ENCODE measurements at places on chromosomes 6 and 20.

- DNase-seq, result no peak
These were observed 52.8 kb upstream of the SRSF6 start for GRCh38 chr20:43404878-43405277.

- no peak for DNase-seq
These were observed 35.7 kb downstream of the DNAAF9 start for GRCh38 chr20:3371754-3372153.

GRCh38 chr6:125570526-125570925, 178.9 kb upstream of the HEY2 start:
- no peak for DNase-seq

- DNase-seq, result no peak
These were observed 134.9 kb upstream of the BACH2 start for GRCh38 chr6:90431576-90431975.

DNA sequence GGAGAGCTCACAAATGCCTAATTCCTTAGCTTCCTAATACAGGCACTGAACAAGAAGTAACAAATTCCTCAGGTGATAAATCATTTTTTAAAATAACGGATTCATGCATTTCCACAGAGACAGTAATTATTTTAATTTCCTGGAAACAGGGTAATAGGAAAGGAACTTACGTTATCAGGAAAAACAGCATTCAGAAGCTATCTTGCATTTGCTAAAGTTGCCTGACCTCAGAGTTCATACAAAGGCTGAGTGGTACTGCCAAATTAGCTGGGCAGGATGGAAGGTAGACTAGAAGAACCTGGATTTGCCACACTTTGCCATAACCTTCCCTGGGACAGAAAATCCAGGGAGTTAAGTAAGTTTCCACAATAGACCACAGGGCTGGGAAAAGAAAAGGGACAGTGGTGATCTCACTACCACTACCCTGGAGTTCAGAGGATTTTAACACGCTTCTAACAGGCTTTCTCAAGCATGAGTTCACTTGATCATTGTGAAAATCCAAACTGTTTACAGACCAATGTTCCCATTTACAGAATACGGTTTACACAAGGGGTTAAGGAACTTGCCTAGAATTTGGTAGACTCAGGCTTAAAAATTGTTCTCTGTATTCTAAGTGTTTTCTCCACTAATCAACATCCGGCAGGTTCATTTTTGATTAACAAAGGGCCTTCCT, 57.0 kb downstream of the KIF13A start:
- DNase-seq, result no peak

DNA sequence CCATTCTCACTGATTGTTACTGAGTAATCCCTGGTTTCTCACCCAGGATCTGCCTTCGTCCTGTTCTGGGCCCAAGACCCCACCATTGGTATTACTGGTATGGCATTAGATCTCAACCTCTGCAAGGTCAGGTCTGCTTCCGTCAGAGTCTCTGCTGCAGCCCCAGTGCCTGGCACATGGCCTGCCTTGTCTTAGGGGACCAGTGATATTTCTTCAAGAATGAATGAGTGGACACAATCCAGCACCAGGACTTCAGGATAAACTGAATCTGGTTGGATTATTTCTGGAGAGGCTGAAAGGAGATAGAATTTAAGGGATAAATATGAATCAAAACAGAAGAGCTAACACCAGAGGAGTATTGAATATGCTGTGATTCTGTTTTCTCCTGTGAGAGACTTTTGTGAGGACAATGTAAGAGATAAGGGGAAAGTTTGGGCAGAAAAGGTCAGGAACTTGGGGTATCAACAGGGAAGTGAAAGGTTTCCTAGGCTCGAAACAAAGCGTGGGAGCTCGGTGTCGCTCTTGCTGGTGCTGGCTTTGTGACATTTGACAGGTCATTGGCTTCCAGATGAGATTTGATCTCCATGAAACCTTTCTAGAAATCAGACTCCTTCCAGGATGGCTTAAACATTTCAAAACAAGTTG, 53.9 kb downstream of the OSTM1 start:
- no peak for DNase-seq

DNA sequence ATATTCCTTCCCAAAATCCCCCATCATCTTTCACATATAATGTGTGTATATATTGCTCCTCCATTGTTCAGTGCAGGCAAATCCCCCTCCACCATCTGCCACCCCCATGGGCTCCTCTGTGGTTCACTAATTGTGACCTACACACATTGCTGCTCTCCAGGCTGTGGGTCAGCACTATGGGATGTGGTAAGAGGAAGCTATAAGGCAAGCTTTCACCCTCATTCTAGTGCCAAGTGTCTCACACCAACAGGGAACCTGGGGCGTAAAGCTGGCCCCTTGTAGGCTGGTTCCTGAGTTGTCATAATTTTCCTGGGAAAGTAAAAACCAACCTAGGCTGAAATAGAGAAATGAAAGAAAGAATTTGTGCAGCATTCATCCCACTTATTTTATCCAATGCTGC, 16.8 kb downstream of the FKBP1A start:
- no peak for DNase-seq

Data from GM12892 (cell line).